ENCODE measurements at places on chromosomes 2 and 18.
A peak's percentile ranks its signal among the peaks of the same experiment; 100 is the strongest.

DNA sequence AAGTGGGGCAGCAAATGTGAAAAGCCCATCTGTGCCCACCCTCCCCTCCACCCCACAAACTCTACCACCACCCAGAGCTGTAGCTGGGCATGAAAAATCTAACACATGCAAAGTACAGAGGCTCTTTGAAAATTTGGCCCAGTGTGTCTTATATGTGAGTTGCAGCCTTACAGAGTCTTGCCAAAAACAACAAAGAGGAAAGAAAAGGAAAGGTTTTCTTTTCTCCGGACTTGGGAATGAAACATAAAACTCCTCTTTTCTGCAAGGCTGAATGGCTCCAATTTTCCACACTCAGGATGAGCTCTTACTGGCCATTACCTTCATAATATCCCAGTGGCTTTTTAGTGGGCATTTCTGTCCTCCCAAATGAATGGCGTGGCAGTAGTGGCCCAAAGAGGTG, 27.9 kb upstream of the POU3F3 start:
- DNase-seq: no peak

- peak; percentile 10 for DNase-seq
These were observed 818.4 kb upstream of the FSHR start for GRCh38 chr2:49972699-49973098.

DNA sequence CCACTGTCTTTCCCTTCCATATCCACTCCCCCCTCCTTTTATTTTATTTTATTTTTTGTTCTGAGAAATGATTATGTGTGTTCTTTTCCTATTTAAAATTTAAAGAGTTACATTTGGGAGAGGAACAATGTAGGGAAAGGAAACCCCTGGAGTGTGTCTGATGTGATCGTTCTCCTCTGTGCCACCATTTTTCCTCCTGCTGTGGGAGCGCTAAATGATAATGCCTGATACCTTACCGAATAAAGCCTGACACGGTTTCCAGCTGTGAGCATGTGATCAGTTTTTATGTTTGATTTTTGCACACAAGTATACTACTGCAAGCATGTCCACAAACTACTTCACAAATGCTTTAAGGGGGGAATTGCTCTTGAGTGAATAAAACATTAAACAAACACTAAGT, 317.8 kb upstream of the FANCL start:
- DNase-seq: no peak

DNA sequence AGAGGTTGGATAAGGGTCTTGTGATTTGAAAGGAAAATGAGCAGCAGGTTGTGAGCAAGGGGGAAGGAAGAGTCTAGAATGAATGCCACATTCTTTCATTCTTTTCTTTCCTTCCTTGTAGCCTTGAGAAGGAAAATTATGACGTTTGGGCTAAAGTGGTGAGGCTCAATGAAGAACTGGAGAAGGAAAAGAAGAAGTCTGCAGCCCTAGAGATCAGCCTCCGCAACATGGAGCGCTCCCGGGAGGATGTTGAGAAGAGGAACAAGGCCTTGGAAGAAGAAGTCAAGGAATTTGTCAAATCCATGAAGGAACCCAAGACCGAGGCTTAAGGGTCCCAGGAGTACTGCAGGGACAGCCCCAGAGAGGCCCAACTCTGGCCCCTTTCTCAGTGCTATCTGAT, 45.3 kb downstream of the BMP10 start:
- DNase-seq: no peak

DNA sequence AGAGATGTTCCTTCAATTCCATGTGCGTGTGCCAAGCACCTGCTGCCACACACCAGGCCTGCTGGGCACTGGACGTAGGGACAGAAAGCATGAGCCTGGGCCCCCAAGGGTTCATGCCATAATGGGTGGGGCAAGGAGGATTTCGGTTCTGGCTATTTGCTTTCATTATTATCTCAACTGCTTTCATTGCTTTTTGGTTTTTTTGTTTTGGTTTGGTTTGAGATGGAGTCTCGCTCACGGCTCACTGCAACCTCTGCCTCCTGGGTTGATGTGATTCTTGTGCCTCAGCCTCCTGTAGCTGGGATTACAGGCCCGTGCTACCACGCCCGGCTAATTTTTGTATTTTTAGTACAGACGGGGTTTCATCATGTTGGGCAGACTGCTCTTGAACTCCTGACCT, 57.2 kb downstream of the SF3B1 start:
- no peak for DNase-seq

DNA sequence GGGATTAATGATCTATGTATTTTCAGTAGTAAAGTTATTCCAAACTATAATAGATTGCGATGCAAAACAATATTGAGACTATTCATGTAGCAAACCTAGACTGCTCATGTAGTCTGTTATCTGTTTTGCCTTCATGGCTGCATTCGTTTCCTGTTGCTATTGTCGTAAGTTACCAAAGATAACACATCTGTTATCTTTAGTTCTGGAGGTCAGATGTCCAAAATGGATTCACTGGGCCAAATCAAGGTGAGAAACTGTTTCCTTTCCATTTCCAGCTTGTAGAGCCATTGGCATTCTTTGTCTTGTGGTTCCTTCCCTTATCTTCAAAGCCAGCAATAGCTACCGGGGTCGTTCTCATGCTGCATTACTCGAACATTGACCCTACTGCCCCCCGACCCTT, 20.9 kb downstream of the ITGAV start:
- no peak for DNase-seq

GRCh38 chr2:116450990-116451389, 1363.5 kb upstream of the DDX18 start:
- no peak for DNase-seq

DNA sequence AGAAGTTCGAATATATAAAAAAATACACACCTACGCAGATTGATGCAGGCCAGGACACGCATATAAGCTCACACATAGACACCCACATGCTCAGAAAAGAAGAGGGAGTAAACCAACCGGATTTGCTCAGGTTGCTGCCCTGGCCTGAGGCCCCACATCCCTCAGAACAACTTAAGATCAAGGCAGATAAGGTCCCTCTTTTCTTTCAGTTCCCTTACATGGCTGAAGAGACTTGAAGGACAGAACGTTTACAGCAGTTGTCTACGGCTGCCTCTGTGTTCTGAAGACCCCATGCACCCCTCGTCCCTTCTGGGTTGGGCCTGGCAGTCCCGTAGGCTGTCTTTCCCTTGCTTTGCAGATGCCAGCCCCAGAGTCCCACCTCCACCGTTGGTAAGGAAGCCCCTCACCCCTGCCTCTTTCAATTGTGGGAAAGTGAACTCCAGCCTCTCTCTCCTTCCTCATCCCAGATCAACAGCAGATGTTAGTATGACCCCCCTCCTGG, 4.3 kb upstream of the NAGK start:
- no peak for DNase-seq

- DNase-seq: no peak
These were observed 23.7 kb upstream of the MYO5B start for GRCh38 chr18:50218432-50219197.

- DNase-seq: no peak
These were observed 489.0 kb upstream of the NRP2 start for GRCh38 chr2:205193125-205193835.

GRCh38 chr2:74418312-74418711, 3.1 kb downstream of the C2orf81 start:
- no peak for DNase-seq

DNA sequence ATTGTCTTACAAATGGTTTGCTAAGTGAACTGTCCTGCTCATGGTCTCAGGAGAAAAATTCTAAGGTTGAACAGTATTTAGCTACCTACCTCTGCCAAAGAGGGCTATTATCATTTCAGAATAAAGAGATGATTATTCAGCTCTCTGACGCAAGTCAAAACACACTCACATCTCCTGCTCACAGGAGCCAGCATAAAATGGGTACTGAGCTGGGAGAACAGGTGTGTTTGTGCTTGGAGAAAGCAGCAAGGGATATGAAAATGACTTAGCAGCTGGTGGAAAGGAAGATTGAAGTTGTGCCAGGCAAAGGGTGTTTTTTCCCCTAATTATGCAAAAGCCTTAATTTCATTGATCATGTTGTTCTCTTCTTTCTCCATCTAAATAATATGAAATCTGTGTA, 47.3 kb upstream of the TANK start:
- no peak for DNase-seq

GRCh38 chr2:141930803-141931202, 200.0 kb downstream of the LRP1B start:
- no peak for DNase-seq

All from anterior cingulate cortex (tissue), 58 donors.